Caco-2 (cell line): ENCODE measurements at places on chromosomes 7 and 10.

GRCh38 chr10:71974489-71975021 lies 10.4 kb downstream of the CHST3 start:
- DNase-seq: no peak

- DNase-seq: no peak
Measured at GRCh38 chr10:76554478-76554877, 1083.1 kb downstream of the KCNMA1 start.

- no peak for DNase-seq
Measured at GRCh38 chr10:87603769-87604168, 55.9 kb upstream of the PAPSS2 start.

DNA sequence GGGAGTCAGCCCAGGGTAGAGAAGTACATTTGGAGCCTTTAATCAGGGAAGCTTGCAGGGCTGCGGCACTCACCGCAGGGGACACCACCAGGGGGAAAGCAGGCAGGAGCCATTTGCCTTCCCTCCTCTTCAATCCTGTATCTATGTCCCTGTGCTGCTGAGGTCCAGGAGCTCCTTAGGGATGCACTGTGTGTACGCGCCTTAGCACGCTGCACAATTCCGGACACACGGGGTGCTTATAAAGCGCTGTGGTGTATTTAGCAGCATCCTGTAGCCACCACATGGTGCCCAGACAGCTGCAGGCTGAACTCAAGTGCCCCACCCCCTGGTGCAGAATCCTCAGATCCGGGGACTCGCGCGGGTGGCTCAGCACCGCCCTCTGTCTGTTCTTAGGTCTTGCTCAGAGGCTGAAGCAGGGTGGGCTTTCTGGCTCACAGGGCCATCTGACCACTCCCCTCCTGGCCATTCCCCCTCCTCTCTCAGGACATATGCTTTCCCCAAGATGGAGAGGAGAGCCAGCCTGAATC lies 421.4 kb downstream of the SDK1 start:
- DNase-seq: no peak

- no peak for DNase-seq
Measured at GRCh38 chr7:73615886-73616285, 8.4 kb downstream of the MLXIPL start.

GRCh38 chr10:52442576-52442975 lies 128.5 kb downstream of the DKK1 start:
- DNase-seq: no peak

- no peak for DNase-seq
Measured at GRCh38 chr10:77036993-77037734, 600.4 kb downstream of the KCNMA1 start.

- no peak for DNase-seq
Measured at GRCh38 chr10:36840788-36841187, 284.6 kb upstream of the ANKRD30A start.

GRCh38 chr7:34184466-34184865 lies 279.1 kb downstream of the BMPER start:
- no peak for DNase-seq

DNA sequence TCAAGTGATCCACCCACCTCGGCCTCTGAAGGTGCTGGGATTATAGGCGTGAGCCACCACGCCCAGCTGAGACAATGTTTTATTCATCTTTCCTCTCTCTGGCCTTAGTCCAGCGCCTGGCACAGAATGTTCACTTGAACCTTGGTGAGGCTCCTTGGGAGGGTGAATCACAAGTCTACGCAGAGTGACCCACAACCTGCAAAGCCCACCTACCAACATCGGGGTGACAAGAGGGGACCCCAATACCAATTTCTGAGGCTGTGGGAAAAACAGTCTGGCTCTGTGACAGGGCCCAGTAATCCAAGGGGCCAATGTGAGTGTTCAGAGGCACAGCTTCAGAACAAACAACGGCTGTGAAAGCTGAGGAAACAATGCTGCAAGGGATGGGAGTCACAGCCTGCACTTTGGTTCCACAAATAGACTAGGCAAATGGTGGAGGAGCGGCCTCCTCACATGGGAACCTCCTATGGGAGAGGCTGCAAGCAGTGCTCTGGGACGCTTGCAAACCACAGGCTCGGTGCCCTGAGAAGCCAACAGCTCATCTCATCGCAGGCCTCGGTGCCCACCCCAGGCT lies 5.6 kb upstream of the MALSU1 start:
- peak; percentile 21 for DNase-seq

DNA sequence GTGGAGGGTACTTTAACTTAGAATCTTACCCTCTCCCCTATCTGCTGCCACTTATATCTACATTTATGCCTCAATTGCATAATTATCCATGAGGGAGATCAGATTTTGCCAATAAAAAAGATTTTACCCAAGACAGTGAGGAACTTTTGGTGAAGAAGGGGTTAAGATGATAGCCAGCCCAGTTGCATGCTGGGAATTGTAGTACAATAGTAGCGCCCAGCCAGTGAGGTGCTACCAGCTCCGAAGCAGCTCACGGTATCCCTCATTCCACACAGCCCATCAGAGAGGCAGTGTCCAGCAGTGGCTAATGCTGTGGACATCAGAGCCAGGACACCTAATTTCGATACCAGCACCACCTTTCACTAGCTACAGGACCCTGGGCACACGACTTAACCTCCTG lies 5.9 kb upstream of the LGI1 start:
- peak; percentile 55 for DNase-seq

GRCh38 chr7:101085162-101085964 lies at the start of gene TRIM56:
TSS of gene TRIM56 (plus strand) at chr7:101085481. CDS start at chr7:101087313, 1,832 bp downstream.
- DNase-seq: peak; percentile 96

- DNase-seq: no peak
Measured at GRCh38 chr7:35430547-35431153, 176.8 kb upstream of the TBX20 start.

- DNase-seq: no peak
Measured at GRCh38 chr10:14084875-14085274, 245.8 kb downstream of the FRMD4A start.

- DNase-seq: no peak
Measured at GRCh38 chr7:1541431-1542162, 11.1 kb downstream of the MAFK start.

- DNase-seq: no peak
Measured at GRCh38 chr10:97868134-97868685, 18.6 kb downstream of the GOLGA7B start.

DNA sequence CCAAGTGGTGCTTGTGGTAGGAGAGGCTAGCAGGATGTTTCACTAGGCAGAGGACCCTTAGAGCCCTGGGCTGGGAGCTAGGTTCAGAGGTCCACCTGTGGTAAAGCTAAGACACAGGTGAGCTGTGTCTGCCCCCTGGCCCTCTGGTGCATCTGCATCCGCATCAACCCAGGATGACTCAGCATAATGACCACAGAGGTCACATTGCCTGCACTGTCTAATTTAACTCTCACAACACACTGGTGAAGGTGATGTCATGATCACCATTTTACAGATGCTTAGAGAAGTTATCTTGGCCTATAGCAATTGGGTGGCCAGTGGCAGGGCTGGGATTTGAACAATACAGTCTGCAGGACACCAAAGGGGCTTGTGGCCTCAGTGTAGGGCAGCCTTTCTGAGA lies 33.1 kb downstream of the HABP2 start:
- no peak for DNase-seq

GRCh38 chr10:82041018-82041417 lies 166.0 kb downstream of the NRG3 start:
- DNase-seq: no peak

GRCh38 chr10:52644373-52645186 lies 128.0 kb downstream of the MBL2 start:
- peak; percentile 63 for DNase-seq

DNA sequence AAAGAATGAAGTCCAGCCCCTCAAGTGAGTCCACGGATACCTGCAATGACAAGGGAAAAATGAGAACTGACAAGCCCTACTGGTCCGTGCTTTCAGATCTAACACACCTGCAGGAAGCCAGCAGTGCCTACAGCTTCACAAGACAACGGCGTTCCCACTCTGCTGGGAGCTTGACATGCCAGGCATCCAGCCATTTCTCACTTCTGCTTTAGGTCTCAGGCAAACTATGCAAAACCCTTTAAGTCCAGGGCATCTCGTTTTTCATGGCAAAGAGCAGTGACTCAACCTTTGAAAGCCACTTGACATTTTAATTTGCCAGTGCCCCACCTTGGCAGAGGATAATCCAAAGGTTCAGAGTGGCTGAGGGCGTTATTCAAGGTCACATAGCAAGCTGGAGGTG lies 49.1 kb upstream of the GPAM start:
- DNase-seq: no peak

- no peak for DNase-seq
Measured at GRCh38 chr10:103599211-103599610, 105.7 kb downstream of the NEURL1 start.

GRCh38 chr10:4067531-4067930 lies 282.5 kb upstream of the KLF6 start:
- DNase-seq: no peak

DNA sequence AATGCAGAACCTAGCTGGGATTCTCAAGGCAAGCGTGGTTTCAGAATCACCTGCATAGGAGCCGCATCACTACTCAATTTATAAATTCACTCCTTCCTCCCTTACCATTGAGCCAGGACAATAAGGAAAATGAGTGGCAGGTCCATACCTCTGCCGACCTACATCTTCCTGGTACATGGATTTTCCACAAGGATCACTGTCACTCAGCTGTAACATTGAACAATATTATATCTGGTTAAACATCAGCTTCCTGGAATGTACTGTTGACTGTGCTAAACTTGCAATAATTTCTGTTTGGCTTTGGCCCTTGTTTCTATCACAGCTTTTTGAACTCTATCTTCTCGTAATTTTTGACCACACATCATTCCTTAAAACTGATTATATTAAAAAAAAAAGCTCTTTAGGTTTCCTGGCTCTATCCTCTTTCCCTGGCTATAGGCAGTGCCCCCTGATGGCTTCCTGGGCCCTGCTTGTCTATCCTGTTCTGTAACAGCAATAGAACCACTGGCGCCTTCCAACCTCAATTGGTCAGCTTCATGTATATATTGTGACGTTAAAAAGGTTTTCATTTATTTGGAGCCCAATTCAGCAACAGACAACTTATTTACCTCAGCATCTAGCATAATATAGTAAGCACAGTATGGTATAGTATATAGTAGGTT lies 59.2 kb downstream of the RNLS start:
- no peak for DNase-seq

- DNase-seq: no peak
Measured at GRCh38 chr10:123227706-123228105, 73.5 kb downstream of the BUB3 start.

GRCh38 chr7:119175911-119176627 lies 951.6 kb downstream of the ANKRD7 start:
- DNase-seq: peak; percentile 73

DNA sequence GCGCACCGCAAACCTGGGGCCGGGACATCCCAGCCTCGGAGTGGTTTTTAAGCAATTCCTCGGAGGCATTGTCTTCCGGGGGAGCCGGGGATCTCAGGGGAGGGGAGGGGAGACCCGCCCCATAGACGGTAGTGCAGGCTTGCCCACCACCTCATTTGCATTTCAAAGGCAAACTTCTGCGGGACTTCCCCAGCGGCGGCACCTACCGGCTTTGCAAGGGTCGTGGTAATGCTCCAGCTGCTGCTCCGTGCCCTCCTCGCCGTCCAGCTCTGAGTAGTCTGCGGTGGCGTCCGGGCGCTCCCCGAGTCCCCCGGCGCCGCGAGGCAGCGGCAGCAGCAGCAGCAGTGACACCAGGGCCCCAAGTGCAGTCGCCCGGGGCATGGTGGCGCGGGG lies 425 bp downstream of the TLL2 start:
- DNase-seq: no peak

GRCh38 chr10:5272065-5272803 lies 75.6 kb downstream of the AKR1C4 start:
- DNase-seq: no peak

GRCh38 chr7:131170440-131171271 lies 157.0 kb upstream of the MKLN1 start:
- DNase-seq: no peak

DNA sequence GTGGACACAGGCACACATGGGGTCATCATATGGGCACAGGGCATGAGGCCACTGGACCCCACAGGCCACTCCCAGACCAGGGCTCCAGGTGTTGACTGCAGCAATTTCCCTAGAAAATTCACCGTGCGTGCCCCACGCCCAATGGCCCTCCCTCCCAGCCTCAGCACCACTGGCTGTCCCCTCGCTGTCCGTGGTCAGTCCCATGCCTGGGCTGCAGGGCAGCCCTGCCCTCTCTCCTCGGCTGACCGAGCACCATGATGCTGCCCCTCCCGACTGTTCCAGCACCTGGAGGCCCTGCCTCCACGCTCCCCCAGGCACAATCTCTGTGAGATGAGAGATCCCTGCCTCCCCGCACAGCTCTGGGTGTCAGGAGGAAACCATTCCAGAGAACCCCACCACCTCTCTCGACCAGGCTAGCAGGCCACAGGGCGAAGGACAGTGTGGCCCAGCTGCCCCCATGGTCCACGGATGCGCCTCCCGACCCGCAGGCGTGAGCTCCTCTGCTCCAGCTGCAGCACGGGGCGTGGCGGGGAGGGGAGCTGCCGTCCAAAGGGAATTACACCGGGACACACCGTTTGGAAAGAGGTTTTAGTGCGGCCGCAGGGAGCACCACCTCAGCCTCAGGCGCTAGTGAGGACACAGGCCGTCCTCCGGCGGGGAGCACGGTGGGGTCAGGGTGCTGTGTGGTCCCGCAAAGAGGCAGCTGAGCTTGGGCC lies 12.6 kb downstream of the NUDT1 start:
- DNase-seq: no peak

GRCh38 chr10:104098358-104098925 lies 12.8 kb upstream of the COL17A1 start:
- DNase-seq: no peak

DNA sequence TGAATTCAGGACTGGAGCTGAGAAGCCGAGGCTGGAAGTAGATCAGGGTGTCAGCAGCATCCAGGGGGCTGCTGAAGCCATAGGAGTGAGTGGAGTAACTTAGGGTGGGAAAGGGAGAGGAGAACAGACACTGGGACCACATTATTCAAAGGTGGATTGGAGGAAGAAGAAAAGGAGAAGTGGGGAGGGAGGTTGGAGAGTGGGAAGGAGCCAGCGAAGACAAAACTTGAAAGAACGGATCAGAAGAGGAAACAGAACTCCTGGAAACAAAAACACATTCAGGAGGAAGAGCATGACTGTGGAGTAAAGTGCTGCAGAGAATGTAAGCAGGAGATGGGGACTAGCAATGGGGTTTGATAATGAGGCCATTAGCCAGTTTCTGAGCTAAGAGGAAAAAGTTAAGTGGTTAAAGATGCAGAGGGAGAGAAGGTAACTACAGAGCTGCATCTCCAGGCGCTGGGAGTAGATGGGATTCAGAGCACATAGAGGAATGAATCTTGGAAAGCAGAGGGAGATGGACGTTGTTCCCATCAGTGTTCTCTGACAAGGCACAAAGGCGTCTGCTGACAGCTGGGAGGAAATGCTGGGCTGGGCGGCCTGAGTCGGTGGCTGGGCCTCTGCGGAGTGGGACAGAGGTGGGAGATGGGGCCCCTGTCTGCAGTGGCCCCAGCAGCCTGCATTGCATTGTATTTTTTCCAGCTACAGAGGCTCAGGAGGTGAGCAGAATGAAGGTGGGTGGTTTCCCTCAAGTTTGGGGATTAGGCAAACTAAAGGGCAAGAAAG lies 63.1 kb upstream of the LEP start:
- no peak for DNase-seq
